Omental fat pad (tissue), 4 donors: ENCODE measurements at places on chromosomes 12 and 14.

DNA sequence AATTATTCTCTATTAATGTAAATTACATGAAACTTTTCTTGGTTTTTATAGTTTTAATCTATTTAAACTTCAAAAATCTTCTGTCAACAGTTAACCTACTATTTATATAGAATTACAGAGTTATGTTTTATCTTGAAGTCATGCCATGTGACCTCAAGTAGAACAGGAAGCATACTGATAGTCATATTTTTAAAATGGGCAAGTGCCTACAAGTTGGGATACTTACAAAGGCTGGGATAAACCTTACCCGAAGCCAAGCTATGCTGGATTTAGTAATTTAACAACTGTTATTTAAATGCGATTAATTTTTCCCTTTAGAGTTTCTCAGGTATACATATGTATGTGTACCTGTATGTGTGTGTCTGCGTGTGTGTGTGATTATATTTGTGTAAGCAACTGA, 266.9 kb downstream of the RASSF9 start:
- DNase-seq: no peak

- no peak for DNase-seq
These were observed 46.5 kb downstream of the SOCS2 start for GRCh38 chr12:93618891-93619410.

- DNase-seq: no peak
These were observed 7.4 kb downstream of the ELK3 start for GRCh38 chr12:96201272-96202227.

DNA sequence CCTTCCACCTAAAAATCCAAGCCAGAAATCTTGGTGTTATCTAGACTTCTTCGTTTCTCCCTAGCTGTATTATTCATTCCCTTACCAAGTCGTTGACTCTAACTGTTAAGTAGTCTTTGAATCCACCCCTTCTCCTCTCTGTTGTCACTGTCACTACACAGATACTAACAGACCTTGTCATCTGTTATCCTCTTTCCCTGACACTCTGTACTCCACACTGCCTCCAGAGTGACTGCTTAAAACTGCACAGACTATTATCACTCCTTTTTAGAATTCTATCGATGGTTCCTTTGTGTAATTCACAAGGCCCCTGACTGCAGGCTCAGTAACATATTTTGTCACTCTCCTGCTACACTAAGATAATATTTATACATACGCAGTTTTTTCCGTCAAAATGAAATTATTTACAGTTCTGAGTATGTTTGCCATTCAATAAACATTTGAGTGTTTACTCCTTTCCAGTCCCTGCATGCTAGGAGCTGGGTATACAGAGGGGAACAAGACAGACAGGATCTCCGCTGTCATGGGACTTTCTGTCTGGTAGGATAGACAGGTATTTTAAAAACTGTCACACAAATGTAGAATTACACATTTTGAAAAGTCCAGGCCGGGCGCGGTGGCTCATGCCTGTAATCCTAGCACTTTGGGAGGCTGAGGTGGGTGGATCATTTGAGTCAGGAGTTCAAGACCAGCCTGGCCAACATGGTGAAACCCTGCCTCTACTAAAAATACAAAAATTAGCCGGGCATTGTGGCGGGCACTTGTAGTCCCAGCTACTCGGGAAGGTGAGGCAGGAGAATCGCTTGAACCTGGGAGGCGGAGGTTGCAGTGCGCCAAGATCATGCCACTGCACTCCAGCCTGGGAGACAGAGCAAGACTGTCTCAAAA, 3.8 kb downstream of the MARS1 start:
- DNase-seq: no peak

- DNase-seq: no peak
These were observed 149.5 kb downstream of the IPO8 start for GRCh38 chr12:30546121-30546520.

- DNase-seq: no peak
These were observed 96.9 kb upstream of the FGD4 start for GRCh38 chr12:32302218-32303173.
